ENCODE measurements at places on chromosomes 2 and 18.
A peak's percentile ranks its signal among the peaks of the same experiment; 100 is the strongest.

GRCh38 chr2:128038411-128038810 is 10.6 kb upstream of the SAP130 start:
- no peak for DNase-seq

DNA sequence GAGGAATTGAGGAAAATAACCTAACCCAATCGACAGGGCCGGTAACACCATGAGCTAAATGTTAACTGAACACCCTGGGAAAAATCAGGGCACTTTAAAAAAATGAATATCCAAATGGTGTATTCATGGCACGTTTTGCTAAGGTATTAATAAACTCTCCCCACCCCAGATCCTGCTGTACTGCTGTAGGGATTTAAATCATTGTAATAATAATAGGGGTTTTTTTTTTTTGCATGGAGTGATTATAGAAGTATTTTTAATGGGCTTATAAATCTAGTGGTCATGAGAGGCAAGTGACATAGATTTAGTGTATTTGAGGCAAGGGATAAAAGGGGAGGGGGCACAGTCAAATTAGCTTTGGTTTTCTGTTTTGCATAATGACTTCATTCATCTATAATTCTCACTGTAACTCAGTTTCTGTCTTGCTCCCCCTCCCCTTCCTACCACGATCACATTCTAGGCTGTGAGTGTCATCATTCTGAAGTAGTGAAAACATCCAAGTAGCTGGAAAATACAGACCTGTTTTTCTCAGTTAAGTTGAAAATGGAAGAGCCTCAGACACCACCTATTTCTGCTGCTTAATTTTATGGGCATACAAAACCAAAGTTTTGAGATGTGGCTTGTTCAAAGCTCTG is 18.2 kb upstream of the MGAT5 start:
- no peak for DNase-seq

- DNase-seq: no peak
Observed at GRCh38 chr18:73895701-73896100, 251.9 kb downstream of the FBXO15 start.

GRCh38 chr2:102438111-102438510 is 15.2 kb downstream of the IL18RAP start:
- DNase-seq: no peak

- DNase-seq: no peak
Observed at GRCh38 chr2:219018286-219018685, 23.0 kb downstream of the CFAP65 start.

- DNase-seq: peak; percentile 9
Observed at GRCh38 chr2:205511221-205511620, 171.1 kb upstream of the NRP2 start.

DNA sequence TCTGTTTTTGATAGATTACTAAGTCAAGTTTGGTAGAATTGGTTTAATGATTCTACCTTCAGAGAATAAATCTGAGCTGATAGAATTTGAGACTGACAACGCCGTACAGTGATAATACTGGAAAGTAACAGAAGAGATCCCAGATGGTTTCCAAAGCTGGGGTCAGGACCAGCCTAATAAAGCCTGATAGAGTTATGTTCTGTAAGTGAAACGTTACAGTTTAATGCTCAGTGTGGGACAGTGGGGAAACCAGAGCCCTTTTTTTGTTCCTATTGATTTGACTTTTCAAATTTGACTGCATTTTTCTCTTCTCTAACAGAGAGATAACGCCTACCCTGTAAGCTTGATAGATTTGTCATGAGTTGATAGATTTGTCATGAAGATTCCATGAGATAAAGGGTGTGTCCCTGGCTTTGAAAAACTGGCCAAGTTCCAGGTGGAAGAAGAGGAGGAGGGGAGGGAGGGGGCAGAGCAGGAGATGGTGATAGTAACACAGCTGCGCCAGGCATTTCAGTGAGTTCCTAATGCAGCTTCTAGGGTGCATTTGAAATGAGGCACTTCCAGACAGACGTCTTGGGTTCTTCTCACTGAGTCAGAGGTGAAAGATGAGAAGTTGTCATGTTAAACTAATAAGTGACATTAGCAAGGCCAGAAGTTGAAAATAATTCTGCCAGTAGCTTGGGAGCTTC is 65.1 kb downstream of the CERS6 start:
- no peak for DNase-seq

- no peak for DNase-seq
Observed at GRCh38 chr2:204650611-204651010, 105.3 kb downstream of the PARD3B start.

DNA sequence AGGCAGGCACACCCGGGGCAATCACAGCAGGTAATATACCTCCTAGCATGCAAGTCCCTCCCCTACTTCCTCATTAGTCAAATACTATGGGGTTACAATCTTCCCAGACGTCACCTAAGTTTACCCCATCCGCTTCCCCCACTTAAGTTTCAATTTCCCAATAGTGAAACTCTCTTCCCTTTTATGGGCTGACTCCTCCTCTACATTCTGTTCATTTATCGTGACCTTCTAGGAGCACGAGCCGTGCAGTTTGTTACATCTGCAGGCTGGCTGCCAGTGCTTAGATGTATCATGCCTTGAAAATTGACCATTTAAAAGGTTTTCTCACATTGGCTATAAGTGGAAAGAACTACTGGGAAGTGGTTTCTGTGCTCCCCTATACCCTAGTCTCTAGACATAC is 1357.8 kb upstream of the CRIM1 start:
- DNase-seq: no peak

- no peak for DNase-seq
Observed at GRCh38 chr2:99600981-99601651, 111.3 kb upstream of the REV1 start.

DNA sequence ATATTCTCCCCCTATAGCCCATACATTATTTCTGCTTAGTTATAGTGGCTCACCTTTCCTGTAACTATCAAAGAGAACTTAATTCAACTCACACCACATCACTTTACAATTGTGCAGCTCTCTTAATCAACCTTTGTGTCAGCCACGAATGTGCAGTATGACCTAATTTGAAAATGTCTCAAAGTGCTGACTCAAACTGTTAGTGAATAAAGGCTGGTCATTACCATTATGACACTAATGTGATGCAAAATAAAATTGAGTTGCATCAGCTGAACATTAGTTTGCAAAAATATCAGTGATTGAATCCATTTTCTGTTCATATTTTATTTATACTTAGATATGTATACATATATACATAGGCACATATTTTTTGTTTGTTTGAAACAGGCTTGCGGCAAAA is 251.8 kb downstream of the MEIS1 start:
- DNase-seq: peak; percentile 5

DNA sequence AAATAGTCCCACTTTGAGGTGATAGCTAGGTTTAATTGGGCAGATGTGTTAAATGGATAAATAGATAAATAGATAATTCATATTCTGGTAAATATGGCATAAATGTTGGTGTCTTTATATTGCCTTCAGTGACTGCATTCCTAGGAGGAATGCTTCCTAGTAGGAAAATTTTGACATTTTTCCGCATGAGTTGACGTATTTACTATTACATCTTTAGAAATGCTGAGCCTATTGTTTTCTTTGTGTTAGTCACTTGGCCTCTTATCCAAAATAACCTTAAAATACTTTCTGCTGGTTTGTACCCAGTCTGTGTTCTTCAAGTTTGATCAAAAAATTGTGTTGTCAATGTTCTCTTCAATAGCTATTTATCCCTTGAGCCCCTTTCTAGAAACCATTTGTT is 495.6 kb upstream of the ZEB2 start:
- no peak for DNase-seq

- DNase-seq: no peak
Observed at GRCh38 chr2:17901246-17901645, 22.8 kb downstream of the KCNS3 start.

DNA sequence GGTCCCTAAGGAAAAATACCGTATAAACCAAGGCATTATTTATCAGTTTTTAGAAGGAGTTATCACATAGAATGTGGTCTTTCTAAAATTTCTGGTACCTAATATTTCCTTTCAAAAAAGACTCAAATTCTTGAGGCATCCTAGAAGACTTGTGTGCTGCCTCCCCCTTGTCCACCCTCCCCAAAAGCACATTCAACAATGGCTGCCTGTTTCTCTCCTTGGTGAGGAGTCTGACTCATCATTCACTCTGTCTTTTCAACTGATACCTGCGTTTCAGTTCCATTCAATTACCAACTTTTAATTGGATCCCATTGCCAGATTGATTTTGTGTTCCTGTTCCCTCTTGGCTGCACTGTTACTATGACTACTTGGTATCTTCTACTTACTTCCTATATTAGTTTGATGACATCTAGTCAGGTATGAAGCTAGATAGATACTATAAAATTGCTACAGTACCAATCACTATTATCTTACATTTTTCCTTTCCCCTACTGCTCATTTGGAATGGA is 72.9 kb downstream of the XRCC5 start:
- DNase-seq: no peak

GRCh38 chr2:119349289-119349688 is 17.3 kb downstream of the C2orf76 start:
- no peak for DNase-seq

- peak; percentile 15 for DNase-seq
Observed at GRCh38 chr18:906416-907114, 1.9 kb downstream of the ADCYAP1 start.

DNA sequence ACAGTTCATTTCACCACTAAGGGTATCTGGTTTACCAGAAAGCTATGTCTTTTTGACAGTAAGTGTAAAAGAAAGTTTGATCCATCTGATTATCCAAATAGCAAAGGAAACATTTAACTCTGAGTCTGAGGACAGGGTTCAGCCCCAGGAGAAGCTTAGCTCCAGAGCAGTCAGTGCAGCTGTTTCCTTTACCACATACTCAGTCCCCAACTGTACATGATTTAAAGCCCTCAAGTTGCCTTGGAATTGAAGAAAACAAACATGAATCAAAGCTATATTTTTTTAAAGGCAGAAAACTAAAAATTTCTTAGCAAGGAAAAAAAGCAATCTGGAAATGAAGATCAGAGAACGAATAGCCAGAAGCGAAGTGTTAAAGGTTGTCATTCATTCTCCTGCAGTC is 746.0 kb downstream of the METTL4 start:
- no peak for DNase-seq

- DNase-seq: no peak
Observed at GRCh38 chr2:191991442-191991841, 144.6 kb upstream of the CAVIN2 start.

- DNase-seq: no peak
Observed at GRCh38 chr2:170530284-170530745, 184.8 kb upstream of the SP5 start.

GRCh38 chr2:98308068-98308467 is 38.2 kb upstream of the CNGA3 start:
- DNase-seq: peak; percentile 21

- no peak for DNase-seq
Observed at GRCh38 chr2:66573821-66574233, 138.9 kb downstream of the MEIS1 start.

- no peak for DNase-seq
Observed at GRCh38 chr2:49830846-49831245, 676.5 kb upstream of the FSHR start.

- DNase-seq: no peak
Observed at GRCh38 chr2:179037807-179038206, 12.1 kb downstream of the CCDC141 start.

- DNase-seq: no peak
Observed at GRCh38 chr18:68965817-68966216, 167.9 kb downstream of the CCDC102B start.

DNA sequence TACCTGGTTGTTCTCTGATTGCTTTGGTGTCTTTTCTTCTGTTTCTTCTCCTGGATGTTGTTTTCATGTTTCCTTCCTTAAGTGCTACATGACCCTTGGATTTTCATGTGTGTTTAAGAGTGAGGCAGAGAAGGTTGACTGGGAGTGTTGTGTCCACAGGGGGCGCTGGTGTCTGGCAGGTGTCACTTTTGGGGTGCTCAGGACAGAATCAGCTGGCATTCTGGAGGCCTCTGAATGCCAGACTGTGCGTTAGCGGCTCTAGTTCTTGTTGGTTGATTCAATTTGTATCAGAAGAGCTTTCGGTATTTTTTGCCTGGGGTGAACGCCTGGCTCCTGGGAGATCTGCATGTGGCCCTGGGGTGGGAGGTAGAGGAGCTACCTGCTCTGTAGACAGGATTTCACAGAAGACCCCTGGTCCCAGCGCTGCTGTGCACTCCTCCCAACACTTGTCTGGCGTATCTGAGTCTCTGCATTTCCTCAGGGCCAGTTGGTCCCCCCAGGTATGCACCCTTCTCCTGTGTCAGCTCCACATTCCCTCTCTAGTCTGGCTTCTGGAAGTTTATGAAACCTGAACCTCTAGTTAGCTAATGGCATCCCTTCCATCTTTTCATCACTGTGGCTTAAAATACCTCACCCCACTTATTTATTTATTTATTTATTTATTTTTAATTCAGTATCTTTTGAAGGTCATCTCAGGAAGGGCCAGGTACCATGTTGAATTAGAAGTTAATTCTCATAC is 1.1 kb downstream of the GREB1 start:
- no peak for DNase-seq

GRCh38 chr2:101295895-101296294 is 12.6 kb downstream of the RNF149 start:
- peak; percentile 34 for DNase-seq

- no peak for DNase-seq
Observed at GRCh38 chr2:177171418-177171865, 41.2 kb upstream of the HNRNPA3 start.

DNA sequence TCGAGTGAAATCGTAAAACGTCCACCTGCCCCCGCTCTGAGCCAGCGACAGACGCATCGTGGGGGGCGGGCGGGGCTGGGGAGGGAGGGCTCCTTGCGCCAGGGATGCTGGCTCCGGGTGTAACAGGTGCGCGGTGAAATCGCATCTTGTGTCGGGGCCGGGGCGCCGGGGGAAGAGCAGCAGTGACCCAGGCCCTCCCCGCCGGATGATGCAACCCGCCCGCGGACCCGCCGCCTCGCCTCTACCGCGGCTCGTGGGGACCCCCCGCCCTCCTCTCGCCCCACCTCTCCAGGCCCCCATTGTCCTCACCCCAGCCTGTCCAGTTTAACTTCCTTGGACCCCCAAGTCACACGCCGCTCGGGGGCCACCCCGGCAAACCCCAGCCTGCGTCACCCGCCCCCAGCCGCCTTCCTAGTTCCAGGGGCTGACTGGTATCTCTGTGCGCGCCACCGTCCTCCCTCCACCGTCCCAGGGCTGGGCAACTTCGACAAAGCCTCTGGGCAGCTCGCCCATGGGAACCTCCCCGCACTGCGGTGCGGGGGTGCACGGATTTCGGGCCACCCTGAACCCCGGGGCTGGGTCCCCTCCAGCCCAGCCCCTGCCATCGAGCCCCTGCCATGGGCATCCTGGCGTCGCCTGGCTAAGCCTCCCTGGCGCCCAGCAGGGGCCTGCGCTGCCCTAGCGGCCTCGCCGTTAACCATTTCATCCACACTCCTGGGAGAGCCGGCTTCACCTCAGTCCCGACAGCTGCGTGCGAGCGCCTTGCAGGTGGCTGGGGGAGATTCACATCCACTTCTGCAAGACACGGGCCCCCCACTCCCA is 799 bp upstream of the KIF1A start:
- DNase-seq: no peak

- DNase-seq: no peak
Observed at GRCh38 chr2:155215037-155215707, 516.7 kb downstream of the KCNJ3 start.

DNA sequence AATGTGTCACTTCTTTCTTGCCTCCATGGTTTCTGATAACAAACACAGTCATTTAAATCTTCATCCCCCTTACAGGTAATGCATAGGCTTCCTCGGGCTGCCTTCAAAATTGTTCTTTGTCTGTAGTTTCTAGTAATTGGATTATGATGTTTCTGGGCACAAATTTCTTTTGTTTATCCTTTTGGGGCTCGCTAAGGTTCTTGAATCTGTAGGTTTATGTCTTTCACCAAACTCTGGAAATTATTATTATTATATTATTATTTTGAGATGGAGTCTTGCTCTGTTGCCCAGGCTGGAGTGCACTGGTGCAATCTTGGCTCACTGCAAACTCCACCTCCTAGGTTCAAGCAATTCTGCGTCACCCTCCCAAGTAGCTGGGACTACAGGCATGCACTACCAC is 16.3 kb upstream of the RMP24 start:
- no peak for DNase-seq
